ENCODE measurements at places on chromosomes 6 and 20. TPM values are rescaled to one million over a fixed set of nuclear protein-coding genes. Genes with fewer than 3 reads are reported as not detected.

- no peaks in the 10 kb centered on the region for H3K27me3 ChIP-seq
- H3K4me1 ChIP-seq, result no peaks in the 10 kb centered on the region
- H3K4me3 ChIP-seq, result no peak overlapping the region
- no peaks in the 10 kb centered on the region for H3K36me3 ChIP-seq
Measured at GRCh38 chr6:96816301-96816817, 20.9 kb downstream of the GPR63 start.

GRCh38 chr6:130885392-130886192 is 58.4 kb downstream of the SMLR1 start:
- no peak overlapping the region for H3K4me3 ChIP-seq
- no peak overlapping the region for H3K27ac ChIP-seq
- H3K36me3 ChIP-seq, result no peaks in the 10 kb centered on the region
- no peaks in the 10 kb centered on the region for H3K27me3 ChIP-seq
- DNase-seq, result peak; percentile 58
- no peaks in the 10 kb centered on the region for H3K4me1 ChIP-seq

- no peak overlapping the region for H3K4me3 ChIP-seq
- H3K36me3 ChIP-seq, result no peaks in the 10 kb centered on the region
- DNase-seq, result no peak
- H3K27ac ChIP-seq, result no peak overlapping the region
Measured at GRCh38 chr6:115945306-115945705, 115.4 kb downstream of the FRK start.

GRCh38 chr20:34988191-34988540 is 32.5 kb downstream of the MYH7B start:
- H3K4me1 ChIP-seq, result no peaks in the 10 kb centered on the region
- H3K27me3 ChIP-seq, result no peaks in the 10 kb centered on the region
- DNase-seq, result no peak
- no peaks in the 10 kb centered on the region for H3K36me3 ChIP-seq

- no peaks in the 10 kb centered on the region for H3K36me3 ChIP-seq
- H3K27ac ChIP-seq, result peak overlapping the region; percentile 94
- peak; percentile 71 for DNase-seq
- H3K27me3 ChIP-seq, result no peaks in the 10 kb centered on the region
- peaks cover 13% of the 10 kb centered on the region for H3K4me1 ChIP-seq
Measured at GRCh38 chr6:157226026-157226625, 97.2 kb downstream of the TMEM242 start.

GRCh38 chr20:13286607-13287006 is 65.5 kb downstream of the ISM1 start:
- H3K27me3 ChIP-seq, result no peaks in the 10 kb centered on the region
- no peaks in the 10 kb centered on the region for H3K36me3 ChIP-seq
- no peak for DNase-seq
- no peak overlapping the region for H3K4me3 ChIP-seq
- H3K27ac ChIP-seq, result no peak overlapping the region
- H3K4me1 ChIP-seq, result no peaks in the 10 kb centered on the region

Gene ZNF76
- total RNA-seq, result 31.5 TPM

DNA sequence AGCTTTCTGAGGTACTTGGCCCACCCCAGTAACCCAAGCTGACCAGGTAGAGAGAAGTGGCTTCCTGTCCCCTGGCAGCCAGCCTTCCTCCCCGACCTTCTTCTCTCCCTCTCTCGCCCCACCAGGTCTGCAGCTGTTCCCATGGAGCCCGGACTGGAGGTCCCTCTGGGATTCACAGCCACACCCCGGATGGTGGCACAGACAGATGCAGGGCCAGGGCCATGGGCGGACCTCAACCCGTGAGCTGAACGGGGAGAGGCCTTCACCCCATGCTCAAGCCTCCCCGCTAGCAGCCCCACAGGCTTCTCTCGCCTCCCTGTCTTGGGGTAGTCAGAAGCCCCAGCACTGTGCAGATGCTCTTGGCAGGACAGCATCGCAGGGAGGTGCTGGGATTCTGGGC is 41.3 kb downstream of the CPXM1 start:
- H3K4me3 ChIP-seq, result no peak overlapping the region
- no peaks in the 10 kb centered on the region for H3K4me1 ChIP-seq
- no peaks in the 10 kb centered on the region for H3K27me3 ChIP-seq
- no peaks in the 10 kb centered on the region for H3K36me3 ChIP-seq
- no peak for DNase-seq

DNA sequence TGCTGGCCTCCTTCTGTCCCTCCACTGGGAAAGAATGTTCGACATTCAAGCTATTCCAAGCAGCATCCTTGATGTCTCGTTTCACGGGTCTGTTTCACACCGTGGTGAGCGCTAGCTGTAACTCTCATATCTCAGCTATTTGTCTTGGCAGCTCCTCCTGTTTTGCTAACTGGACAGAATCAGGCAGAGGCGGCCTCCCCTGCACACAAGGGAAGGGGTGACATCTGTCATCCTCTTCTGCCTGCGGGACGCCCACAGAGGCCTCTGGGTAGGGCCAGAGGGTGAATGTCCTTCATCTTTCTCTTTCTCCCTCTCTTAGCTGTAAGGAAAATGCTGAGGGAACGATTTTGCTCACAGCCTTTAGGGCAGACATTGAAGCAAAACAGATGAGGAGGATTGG is 232.8 kb upstream of the GMDS start:
- H3K36me3 ChIP-seq, result no peaks in the 10 kb centered on the region
- H3K4me3 ChIP-seq, result no peak overlapping the region
- H3K27ac ChIP-seq, result no peak overlapping the region

All from uterus (tissue), 4 donors.